ENCODE measurements at places on chromosomes 12 and 14.

GRCh38 chr12:131616043-131616700 lies 94.7 kb upstream of the SFSWAP start:
- DNase-seq = no peak

- no peak for DNase-seq
Measured at GRCh38 chr14:36408388-36408787, 88.0 kb upstream of the MBIP start.

DNA sequence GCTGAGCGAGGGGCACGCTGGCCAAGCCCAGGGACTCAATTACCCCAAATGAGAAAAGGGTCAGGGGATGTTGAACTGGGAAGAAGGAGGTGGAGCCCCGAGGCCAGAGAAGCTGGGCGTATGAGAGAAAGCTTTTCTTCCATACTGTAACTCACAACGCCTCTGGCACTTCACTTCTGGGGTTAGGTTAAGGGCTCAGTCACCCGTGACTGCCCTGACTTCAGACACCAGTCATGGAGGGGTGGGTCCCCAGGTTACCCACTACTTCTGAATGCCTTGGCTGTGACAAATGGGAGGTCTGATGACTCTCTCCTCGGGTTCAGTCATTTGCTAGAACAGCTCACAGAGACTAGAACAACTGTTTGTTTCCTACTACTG lies 5.5 kb upstream of the GPR132 start:
- DNase-seq = no peak

DNA sequence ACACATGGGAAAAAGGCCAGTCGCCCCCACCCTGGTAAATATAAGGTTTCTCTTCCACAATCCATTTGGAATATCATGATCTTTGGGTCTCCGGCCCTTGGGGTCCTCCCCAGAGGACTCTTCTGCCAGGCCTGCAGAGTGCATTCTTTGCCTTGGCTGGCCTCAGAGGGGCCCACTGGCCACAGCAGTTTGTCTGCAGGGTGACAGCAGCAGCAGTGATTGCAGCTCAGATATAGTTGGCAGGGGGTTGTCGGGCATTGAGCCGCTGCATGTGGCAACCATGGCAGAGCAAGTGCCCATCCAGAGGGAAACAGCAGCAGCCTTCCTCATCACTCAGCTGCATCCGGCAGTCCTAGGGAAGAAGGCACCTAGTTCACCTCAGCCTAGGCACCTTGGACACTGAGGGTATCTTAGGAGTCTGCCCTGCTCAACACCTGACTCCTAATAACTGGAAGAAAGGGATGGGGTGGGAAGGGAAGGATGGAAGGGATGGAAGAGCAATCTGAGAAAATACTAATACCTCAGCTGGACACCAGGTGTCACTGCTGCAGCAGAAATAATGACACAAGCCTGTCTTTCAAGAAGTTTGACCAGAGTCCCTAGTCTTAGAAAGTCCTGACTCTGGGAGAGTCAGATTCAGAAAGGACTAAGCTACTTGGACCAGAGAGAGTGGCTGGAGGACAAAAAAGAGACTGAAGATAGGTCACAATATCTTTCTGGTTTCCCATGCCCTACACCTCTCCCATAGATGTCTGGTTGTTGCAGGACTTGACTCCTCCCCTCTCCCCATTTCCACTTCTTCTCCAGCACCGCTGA lies 8.9 kb downstream of the AJUBA start:
- peak; percentile 14 for DNase-seq

- no peak for DNase-seq
Measured at GRCh38 chr12:121802485-121802842, 1.3 kb upstream of the SETD1B start.
